Cardiac muscle cell (in vitro differentiated cells and primary cell): ENCODE measurements at places on chromosomes 6 and 20.

- DNase-seq, result no peak
Observed at GRCh38 chr6:88449770-88450169, 283.6 kb upstream of the CNR1 start.

- DNase-seq, result no peak
Observed at GRCh38 chr20:4507288-4507719, 214.4 kb upstream of the PRND start.

GRCh38 chr6:101393251-101393828, at the start of gene GRIK2:
Gene GRIK2, plus strand, starts transcription at chr6:101393708.
- DNase-seq, result peak; percentile 36

DNA sequence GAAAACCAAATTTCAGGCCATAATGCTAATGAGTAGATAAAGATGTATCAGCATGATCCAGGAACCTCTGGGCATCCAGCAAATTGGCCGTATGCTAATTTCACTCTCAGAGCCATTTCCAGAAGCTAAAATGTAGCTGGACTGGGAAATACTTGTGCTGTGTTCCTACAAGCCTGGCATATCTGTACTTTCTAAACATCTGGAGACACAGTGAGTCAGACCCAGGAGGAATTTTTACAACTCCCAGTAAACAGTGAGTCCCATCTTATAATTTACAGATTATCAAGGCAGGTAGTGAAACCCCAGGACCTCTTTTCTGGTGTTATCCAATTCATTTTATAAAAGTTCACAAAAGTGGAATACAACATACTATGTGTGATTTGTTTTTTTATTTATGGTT, 683.0 kb upstream of the ADGRB3 start:
- no peak for DNase-seq

GRCh38 chr6:69729870-69730449, 66.8 kb downstream of the LMBRD1 start:
- DNase-seq, result peak; percentile 13

- DNase-seq, result no peak
Observed at GRCh38 chr6:80356545-80356944, 250.1 kb downstream of the BCKDHB start.

GRCh38 chr20:24653306-24653705, 183.9 kb downstream of the SYNDIG1 start:
- DNase-seq, result no peak

- no peak for DNase-seq
Observed at GRCh38 chr6:118559659-118560058, 11.6 kb downstream of the PLN start.

- DNase-seq, result no peak
Observed at GRCh38 chr6:151284012-151284411, 44.2 kb downstream of the AKAP12 start.

GRCh38 chr6:42453654-42454427, 2.1 kb upstream of the TRERF1 start:
- DNase-seq, result peak; percentile 47
